ENCODE measurements at places on chromosomes 1 and 21. TPM values are rescaled to one million over a fixed set of nuclear protein-coding genes. Genes with fewer than 3 reads are reported as not detected.

The TCHHL1 gene
- total RNA-seq, result not detected

The TNFRSF8 gene
- total RNA-seq, result not detected

The CENPL gene
- 10.9 TPM for total RNA-seq

The BLACAT1 gene
- total RNA-seq, result not detected

The SUSD4 gene
- total RNA-seq, result 0.85 TPM

The EPHA2 gene
- total RNA-seq, result 38.5 TPM

The FUBP1 gene
- 92.0 TPM for total RNA-seq

The MROH7 gene
- total RNA-seq, result not detected

The SPRR5 gene
- total RNA-seq, result not detected

The CAMTA1 gene
- 63.8 TPM for total RNA-seq

The GPR157 gene
- 8.2 TPM for total RNA-seq

The HFM1 gene
- total RNA-seq, result 0.46 TPM

The OR2L5 gene
- total RNA-seq, result not detected

The EXO1 gene
- total RNA-seq, result 11.5 TPM
